GOT3 (cell line): ENCODE measurements at places on chromosomes 7 and 10.

GRCh38 chr7:157152391-157152937 is 13.7 kb downstream of the UBE3C start:
- no peak for DNase-seq

DNA sequence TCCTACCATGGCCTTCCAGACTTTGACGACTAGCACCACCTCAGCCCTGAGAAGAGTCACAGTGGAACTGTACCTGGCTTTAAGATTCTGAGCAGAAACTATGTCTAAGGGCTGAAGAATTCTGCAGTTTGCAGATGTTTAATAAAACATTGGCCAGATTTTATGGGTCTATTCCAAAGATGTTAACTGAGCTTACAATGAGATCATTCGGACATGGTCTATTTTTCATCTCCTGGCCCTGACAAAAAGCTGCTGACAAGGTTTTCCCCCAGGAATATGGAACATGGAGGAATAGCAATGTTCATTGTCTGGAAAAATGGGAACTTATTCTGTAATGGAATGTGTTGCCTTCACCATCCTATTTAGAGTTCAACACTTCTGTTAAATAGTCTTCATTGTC is 66.4 kb downstream of the PTF1A start:
- no peak for DNase-seq

DNA sequence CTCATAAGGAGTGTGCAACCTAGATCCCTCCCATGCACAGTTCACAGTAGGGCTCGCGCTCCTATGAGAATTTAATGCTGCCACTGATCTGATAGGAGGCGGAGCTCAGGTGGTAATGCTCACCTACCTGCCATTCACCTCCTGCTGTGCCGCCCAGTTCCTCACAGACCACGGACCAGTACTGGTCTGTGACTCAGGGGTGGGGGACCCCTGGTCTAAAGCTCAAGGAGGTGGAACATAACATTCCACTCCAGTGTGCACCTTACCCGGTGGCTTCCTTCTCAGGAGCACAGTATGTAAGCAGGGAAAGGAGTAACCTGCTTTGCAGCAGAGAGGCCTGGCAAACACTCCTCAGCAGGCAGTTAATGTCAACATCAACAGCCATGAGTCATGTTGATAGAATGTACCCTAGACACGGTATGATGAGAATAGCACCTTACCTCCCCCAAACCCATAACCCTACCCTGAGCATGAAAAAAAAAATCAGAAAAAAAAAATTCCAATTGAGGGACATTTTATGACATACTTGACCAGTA is 273.5 kb downstream of the FGFR2 start:
- DNase-seq: no peak

DNA sequence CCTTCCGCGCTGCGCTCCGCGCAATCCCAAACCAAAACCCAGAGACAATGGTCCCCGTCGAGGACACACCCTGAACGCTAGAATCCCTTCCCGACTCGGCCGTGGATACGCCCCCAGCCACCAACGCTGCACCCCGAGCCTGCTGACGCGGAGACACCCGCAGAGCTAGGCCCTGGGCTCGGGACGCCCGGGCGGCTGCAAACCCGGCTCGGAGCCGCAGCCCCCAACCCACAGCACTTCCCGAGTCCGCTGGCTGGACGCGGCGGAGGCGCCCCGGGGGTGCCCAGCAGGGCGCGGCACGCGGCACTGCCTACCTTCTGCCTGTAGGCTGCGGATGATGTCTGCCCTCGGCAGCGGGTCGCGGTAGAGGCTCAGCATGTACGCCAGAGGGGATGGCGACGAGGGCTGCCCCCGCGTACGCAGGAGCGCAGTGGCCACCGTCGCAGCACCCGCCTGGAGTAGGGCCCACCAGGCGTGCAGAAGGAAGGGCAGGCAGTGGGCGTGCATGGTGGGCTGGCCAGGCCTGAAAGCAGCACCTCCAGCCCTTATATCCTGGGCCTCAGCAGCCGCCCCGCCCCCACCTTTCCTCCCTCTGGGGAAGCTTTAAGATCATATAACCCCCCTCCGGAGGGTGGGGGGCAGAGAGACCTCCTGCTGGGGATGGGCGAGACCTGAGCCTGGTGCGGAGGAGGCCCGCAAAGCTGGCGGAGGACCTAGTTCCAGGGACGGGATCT is at the start of gene NODAL:
TSS of gene NODAL (minus strand) at position 521 of the 734 bp plus-strand sequence. CDS start at position 507, 14 bp downstream.
- no peak for DNase-seq

DNA sequence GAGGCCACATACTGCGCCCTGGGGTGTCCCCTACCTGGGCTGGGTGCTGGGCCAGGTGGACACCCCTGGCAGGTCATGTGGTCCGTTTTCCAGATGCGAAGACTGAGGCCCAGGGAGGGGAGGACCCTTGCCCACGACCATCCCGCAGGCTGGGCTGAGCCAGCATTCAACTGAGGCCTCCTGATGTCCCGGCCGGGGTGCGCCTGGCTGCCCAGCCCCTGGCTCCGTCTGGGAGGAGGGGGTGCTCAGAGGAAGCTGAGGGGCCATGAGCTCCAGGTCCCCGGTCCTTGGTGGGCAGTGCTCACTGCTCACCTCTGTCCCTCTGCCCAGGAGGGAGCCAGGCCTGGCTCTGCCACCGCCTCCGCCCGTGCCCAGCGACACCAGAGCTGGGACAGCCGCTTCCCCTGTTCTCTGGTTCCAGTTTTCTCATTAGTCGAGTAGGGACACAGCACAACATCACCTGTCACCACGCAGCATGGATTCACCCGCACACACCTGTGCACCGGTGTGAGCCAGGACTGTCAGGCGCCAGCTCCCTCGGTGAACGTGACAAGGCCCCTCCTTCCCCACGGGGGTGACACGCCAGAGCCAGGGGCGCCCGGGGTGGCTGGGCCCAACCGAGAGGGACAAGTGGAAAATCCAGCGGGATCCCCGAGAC is 139.7 kb downstream of the ELFN1 start:
- DNase-seq: no peak
